ENCODE measurements at places on chromosomes 7 and 10.

DNA sequence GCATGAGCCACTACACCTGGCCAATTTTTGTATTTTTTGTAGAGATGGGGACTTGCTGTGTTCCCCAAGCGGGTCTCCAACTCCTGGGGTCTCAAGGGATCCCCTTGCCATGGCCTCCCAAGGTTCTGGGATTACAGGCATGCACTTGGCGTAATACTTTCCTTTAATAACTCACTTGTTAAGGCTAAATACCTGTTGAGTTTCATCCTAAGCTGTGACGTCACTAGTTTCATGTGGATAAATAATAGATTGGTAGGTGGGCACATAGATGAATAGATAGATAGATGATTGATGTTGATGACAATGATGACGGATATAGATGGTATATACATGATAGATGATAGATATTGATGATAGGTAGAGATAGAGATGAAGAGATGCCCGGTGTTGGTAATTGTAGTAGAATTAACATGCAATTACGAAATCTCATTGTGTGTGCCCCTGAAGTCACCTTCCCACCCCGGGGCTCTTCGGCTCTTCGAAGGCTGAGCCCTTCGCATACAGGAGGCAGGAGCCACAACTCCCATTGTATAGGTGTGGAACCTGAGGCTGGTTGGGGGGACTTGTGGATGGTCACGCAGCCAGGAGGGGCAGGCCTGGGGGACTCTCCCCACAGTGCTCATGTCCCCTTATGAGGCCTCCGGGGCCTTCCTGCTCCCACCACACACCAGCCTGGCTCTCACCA is 2.6 kb downstream of the GRIFIN start:
- no peak for DNase-seq

GRCh38 chr10:36421992-36422391 is 703.4 kb upstream of the ANKRD30A start:
- no peak for DNase-seq

DNA sequence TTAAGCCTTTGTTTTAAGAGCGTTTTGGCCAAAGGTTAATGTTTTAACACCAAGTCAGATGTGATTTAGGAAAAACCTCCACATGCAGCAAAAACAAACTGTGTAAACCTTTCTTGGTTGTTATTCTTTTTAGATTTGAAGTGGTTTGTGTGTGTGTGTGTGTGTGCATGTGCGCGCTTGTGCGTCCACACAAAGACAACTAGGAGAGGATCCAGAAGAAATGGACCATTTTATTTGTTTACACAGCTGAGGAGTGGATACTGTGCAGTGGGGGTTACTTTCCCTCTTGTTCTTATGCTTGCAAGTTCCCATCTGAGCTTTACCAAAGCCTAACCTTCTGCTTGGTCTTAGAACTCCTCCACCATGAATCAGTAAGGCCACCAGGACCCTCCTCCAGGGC is 20.0 kb downstream of the TCF7L2 start:
- no peak for DNase-seq

DNA sequence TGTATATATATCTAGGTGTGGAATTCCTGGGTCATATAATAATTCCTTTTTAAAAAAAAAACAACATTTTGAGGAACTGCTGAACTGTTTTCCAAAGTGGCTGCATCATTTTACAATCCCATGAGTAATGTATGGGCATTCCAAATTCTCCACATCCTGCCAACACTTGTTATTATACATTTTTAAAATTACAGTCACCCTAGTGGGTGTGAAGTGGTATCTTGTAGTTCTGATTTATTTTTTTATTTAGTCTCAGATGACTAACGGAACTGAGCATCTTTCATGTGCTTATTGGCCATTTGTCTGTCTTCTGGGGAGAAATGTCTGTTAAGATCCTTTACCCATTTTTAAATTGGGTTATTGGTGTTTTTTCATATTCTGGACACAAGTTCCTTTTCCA is 12.0 kb upstream of the KLHL7 start:
- no peak for DNase-seq

DNA sequence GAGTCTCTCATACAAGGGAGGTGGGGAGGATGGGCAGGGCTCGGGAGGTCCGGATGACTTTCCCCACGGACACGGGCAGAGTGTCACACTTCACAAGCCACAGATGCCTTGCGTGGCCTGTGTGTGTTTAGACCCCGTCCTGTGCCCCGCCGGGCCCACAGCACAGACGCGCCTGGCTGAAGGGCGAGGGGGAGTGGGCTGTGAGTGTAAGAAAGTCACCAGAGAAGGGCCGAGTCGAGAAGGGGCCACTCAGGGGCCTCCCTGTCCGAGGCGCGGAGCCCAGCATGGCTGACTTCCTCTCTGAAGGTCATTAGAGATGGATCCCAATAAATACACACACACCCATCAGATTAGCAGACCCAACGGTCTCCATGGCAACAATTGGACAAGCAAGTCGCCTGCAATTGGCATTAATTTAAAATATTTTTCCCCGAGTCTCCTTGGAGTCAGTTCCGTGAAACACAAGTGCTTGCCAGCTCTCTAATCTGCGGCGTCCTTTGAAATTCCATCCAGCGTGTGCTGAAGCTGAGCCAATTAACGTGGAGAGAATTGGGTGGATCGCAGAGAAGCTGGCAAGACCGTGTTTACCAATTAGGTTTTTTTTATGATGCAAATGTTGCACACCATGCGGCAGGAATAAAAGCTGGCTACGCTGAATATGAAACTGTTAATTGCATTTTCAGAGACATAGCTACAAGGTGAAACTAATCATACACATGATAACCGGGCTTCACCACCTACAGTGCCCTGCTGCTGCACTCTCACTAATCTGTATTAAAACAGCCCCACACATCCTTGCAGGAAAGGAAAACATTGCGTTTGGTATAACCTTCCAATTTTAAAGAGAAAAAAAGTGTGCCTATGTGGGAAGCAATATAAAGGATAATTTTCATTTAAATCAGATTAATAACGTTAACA is 571.2 kb downstream of the PTPRN2 start:
- DNase-seq = no peak

DNA sequence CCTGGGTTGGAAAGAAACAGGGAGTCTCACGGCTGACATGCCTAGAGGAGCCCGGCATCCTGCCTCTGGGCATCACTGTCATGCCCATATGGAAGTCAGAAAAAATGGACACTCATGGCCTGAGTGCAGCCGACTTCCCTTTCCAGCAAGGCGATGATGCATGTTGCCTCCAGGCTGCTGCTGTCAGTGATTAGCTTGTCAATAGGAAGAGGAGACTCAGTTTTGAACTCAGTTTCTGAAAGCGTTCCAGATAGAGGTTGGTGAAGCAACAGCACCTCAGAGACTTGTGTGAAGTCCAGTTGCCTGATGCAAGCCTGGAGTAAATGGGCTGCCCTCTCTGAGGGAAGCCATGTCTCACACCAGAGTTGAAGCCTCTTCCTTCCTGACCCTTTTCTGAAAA is 148.4 kb downstream of the TPST1 start:
- DNase-seq = no peak

DNA sequence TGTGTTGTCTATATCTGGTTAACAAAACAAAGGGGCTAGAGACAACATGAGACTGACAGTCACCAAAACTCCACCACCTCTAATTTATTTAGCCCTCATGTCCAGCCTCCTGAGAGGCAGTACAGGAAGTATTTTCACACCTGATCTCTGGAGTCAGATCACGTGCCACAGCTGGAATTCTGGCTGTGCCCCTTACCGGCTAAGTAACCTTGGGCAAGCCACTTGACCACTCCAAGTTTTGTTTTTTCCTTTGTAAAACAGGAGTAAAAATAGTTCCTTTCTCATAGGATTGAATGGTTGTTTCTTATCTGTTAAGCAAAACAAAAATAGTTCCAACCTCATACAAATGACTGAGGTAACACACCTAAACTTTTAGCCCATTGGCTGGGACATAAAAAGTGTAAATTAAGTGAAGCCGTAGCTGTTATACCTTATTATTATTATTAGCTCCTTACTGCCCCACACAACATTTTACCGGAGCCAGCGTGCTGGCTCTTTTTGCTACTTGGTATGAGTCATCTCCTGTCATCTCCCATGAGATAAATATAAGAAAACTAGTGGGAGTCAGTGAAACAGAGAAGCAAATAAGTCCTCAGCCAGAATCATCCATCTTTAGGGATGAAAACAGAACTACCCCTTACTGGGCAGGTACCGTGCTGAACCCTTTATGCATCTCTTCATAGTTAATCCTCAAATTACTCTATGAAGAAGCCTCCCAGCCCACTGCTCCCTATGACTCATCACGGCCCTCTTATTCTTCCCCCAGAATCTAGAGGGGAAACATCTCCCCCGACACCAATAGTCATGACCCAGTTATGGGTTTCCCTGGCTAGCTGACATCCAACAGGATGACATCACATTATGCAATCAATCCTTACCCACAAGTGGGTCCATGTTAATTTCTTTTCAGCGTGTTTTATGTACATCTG is 44.9 kb downstream of the PPP1R3C start:
- no peak for DNase-seq

DNA sequence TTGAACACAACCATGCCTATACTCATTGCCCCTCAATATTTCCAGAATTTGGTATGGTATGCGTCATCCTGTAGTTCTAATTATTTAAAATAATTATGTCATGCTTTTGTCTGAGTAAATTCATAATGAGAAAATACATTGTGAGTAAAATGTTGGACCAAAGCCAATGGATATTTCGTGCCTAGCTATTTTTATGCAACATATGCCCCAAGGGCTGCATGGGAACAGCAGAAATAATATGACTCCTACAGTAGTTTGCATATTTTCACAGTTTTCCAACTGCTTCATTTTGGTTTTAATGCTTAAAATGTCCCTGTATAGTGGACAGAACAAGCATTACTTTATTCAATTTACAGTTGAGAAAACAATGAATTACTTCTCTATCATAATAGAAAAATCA is 1115.6 kb upstream of the GHITM start:
- DNase-seq = no peak

DNA sequence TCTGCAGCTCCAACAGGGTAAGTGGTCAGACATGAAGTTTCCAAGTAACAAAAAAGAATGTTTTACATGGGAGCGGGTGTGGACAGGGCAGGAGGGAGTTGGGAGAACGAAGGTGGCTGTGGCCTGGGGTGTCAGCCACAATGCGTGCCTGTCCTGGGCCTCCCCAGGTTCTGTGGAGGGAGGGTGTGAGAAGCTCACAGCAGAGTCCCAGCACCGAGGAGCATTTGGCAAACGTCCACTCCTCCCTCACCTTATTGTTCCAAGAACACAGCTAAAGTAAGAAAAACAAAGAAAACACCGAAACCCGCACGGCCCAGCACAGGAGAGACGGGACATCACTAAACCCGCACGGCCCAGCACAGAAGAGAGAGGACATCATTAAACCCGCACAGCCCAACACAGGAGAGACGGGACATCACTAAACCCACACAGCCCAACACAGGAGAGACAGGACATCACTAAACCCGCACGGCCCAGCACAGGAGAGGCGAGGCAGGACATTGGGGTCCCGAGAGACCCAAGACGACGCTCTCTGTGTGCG is 226.4 kb downstream of the MAD1L1 start:
- no peak for DNase-seq

DNA sequence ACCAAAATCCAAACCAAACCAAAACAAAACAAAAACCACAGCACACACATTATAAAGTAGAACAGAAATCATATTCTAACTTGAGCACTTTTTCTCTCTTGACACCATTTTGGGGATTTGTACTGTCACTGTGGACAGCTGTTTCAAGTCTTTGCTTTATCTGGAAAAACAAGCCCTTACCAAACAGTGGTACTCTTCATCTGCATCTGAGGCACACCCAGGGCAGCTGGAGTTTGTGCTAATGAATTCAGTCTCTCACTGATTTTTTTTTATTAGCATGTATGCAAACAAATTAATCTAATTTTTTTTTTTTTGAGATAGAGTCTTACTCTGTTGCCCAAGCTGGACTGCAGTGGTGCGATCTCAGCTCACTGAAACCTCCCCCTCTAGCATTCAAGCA is 171.4 kb downstream of the RAPGEF5 start:
- no peak for DNase-seq

- no peak for DNase-seq
Observed at GRCh38 chr7:127665922-127666321, 13.9 kb downstream of the SND1 start.

GRCh38 chr10:4981722-4982471 is 18.7 kb downstream of the AKR1C1 start:
- DNase-seq = no peak

GRCh38 chr10:132628966-132629900 is 91.6 kb downstream of the INPP5A start:
- DNase-seq = no peak

- DNase-seq = no peak
Observed at GRCh38 chr7:97565665-97566064, 166.2 kb upstream of the TAC1 start.

GRCh38 chr7:2054927-2055326 is 177.8 kb downstream of the MAD1L1 start:
- DNase-seq = no peak

- no peak for DNase-seq
Observed at GRCh38 chr7:22425361-22425760, 68.4 kb upstream of the RAPGEF5 start.
